ENCODE measurements at places on chromosomes 2 and 18.

- no peak for DNase-seq
Observed at GRCh38 chr2:138787053-138787666, 7.0 kb upstream of the NXPH2 start.

DNA sequence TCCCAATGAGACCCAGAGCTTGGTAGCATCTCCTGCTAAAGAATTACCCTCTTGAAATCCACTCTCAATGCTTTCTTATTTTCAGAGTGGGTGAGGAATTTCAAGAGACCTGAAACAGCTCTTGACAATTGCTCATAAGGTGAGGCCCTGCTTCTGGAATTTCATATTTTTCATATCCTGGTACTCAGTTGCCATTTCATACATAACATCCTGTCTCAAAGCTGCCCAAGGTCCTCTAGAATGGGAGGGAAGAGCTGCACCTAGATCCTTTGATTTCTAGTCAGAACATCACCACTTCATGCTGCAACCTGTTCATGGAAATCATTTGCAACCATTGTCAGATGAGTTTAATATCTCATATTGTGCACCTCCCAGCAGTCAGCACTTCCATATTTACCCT is 404.8 kb upstream of the GALNT5 start:
- DNase-seq: no peak

DNA sequence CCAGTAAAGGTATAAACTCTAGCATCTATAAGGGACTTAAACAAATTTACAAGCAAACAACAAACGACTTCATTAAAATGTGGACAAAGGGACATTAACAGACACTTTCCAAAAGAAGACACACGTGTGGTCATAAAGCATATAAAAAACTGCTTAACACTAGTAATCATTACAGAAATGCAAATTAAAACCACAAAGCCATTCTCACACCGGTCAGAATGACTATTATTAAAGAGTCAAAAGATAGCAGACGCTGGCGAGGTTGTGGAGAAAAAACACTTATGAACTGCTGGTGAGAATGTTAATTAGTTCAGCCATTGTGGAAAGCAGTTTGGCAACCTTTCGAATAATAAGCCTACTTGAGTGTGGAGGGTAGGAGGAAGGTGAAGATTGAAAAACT is 217.1 kb upstream of the DLGAP1 start:
- DNase-seq: no peak

- peak; percentile 65 for DNase-seq
Observed at GRCh38 chr2:240561325-240561971, 1.3 kb downstream of the DUSP28 start.

DNA sequence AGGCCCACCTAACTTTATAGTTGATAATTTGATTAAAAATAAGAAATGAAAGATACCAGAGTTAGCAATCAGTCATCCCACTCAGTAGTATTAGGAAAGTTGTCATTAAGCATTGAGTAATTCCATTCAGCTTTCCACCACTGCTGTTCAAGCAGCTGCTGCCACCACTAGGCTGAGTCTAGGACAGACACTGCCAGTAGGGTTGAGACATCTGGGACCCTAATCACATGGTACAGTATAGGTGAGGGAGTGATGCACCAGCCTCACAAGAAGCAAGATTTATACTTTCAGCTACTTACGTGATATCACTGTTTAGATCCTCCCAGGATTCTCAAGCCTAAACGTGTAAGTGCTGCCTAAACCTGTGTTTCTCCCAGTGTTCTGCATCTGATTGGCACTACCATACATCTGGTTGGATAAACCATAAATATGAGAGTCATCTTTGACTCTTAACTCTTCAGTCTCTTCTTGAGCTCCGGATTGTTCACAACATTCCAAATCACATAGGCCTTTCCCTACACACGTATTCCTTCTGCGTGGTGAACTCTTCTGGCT is 3.2 kb downstream of the UBXN4 start:
- DNase-seq: peak; percentile 51

DNA sequence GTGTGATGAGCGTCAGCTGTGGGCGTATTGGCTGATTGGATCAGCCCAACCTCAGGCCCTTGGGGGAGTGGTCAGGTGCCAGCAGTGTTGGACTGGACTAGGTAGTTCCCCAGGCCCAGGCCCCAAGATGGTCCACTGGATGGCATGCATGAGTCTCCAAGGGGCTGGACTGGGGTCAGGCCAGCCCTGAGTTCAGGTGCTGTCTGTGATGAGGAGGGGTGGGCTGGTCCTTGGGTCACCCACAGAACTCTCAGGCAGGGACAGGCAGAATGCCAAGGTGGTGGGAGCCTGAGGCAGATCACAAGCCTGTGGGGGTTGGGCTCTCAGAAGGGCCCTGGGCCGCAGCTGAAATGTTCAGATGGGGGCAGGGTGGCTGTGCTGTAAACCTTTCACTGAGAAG is 59.5 kb upstream of the THUMPD2 start:
- no peak for DNase-seq

DNA sequence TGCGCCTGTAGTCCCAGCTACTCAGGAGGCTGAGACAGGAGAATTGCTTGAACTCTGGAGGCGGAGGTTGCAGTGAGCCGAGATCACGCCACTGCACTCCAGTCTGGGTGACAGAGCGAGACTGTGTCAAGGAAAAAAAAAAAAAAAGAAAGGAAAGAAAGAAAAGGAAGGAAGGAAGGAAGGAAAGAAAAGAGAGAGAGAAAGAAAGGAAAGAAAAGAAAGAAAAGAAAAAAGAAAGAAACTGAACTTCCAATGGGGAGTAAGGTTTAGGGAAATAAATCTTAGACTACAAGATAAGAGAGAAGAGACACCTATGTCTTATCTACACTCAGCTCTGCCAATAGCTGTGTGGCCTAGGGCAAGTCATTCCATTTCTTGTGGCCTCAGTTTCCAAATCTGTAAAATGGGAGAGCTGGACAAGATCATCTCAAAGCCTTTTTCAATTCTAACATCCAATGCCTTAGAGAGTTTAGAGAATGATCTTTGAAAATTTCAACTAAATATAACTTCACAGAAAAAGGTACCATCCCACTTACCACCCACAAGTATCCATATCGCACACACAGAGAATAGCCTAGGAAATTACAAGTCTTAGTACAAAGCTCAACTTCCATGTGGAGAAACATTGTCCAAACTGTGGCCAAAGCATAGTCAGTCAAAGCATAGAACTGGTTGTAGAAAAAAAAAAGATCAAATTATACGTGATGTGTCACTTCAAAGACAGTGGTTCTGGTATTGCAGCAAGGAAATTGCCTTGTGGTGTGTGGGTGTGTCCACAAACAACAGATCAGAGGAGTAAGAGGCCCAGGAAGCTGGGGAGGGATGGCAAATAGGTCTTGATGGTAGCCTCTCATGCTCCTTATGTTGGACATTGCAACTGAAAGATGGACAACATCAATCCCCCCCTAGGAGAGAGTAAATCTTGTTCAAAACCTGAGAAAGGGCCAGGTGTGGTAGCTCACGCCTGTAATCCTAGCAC is 42.4 kb downstream of the SLC14A2 start:
- no peak for DNase-seq

- no peak for DNase-seq
Observed at GRCh38 chr2:172539767-172540166, 16.1 kb upstream of the PDK1 start.

DNA sequence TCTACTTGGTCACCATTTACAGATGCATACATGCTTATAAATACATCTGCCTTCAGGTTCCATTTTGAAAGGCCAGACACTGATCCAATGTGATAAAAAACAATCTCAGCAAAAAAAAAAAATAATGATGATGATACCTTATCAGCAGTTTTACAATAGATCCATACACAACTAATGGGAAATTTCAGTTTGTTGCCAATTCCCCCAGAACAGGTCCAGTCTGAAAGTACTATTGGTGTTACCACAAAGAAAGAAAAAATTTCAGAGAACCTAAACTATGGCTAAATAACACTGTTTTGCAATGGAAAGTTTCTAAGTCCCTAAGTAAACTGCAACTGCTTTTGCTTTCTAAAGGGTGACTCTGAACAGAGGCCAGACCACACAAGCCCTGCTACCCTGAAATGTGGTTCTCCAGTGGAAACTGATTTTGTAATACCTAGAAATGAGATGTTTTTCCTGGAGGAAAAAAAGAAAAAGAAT is 54.1 kb downstream of the LPIN2 start:
- peak; percentile 75 for DNase-seq

- no peak for DNase-seq
Observed at GRCh38 chr18:23137788-23138216, 2.5 kb downstream of the CABLES1 start.

GRCh38 chr2:233096006-233096405 is 35.9 kb downstream of the INPP5D start:
- no peak for DNase-seq

GRCh38 chr2:218691234-218691633 is 19.3 kb downstream of the STK36 start:
- no peak for DNase-seq

DNA sequence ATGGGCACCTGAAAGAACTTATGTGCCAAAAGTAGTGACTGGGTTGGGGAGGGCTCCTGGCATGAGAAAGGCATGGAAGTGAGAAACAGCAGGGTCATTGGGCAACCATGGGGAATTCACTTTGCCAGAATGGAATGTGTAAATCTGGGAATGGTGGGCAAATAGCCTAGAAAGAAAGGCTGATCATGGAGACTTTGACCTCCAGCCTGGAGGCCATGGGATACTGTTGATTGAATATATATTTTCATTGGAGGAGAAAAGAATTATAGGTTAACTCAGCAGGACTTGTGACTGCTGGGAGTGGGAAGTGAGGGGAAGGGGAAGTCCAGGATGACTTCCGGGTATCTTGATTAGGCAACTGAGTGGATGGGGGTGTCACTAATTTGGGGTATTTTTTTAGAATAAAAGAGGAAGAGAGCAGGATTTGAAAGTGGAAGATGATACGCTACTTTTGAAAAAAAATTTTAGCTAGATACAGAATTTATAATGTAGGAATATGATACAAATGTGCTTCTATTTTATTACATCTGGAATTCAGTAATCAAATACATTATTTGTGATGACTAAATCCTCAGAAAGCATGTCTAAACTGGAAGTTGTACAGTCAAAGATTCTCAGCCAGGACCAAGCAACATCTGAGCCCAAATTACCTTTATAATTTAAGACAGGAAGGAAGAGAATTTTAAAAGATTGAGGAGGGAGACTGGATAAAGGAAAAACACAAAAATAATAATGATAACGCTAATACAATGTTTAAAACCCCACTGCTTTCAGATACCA is 116.2 kb downstream of the GATA6 start:
- DNase-seq: no peak

DNA sequence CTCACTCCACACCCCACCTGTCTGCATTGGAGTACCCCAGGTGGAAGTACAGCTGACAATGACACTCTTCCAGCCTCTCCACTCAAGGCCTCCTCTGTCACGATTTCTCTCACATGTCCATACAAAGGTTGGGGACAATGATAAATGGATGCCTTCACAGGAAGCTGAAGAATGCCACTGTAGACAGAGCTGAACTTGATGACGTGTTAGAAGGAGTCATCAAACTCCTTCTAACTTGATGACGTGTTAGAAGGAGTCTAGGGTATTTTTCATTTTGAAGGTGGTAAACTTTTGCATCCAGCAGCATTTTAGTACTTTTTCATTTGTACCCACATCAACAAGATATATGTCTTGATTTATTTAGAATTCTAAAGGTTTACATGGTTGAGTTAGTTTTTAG is 163.5 kb upstream of the DNMT3A start:
- DNase-seq: no peak

GRCh38 chr2:166539340-166540162 is 45.5 kb upstream of the SCN7A start:
- DNase-seq: peak; percentile 61

GRCh38 chr2:168633200-168633599 is 169.2 kb upstream of the NOSTRIN start:
- DNase-seq: peak; percentile 15

GRCh38 chr2:108228006-108228405 is 11.8 kb upstream of the SULT1C3 start:
- no peak for DNase-seq

GRCh38 chr18:80046961-80047541 is 12.8 kb downstream of the RBFA start:
- no peak for DNase-seq

- no peak for DNase-seq
Observed at GRCh38 chr2:107712857-107713256, 113.8 kb upstream of the RGPD4 start.

- DNase-seq: no peak
Observed at GRCh38 chr2:127429291-127429690, 11.1 kb downstream of the PROC start.

DNA sequence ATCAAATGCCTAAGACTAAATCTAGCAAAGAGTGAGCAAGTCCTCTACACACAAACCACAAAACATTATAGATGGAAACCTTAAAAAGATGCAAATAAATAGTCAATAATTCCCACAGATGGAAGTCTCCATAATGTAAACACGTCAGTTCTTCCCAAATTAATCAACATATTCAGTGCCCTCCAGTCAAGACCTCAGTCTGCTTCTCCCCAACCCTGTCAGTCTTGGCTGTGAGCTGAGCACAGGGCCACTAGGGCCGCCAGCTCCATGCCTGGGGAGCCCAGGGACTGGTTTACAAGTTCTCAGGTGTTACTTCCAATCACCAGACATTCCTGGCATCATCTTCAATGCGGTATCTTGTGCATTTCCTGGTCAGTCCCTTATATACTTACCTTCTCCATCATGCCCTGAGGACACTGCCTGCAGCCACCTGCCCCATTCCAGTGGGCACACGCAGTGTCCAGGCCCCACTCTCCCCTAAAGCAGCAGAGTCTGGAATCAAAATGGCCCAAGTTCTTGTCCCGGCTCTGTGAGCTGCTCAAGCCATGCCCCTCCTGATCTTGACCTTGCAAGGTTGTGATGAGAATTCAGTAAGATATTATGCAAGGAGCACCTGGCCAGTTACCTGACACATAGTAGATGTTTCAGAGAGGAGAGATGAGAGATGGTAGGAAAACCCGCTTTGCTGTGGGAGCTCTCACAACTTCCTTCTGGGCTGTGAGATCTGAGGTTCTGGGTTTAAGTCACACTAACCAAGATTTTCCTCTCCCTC is 207.9 kb upstream of the RAB6C start:
- DNase-seq: no peak

- no peak for DNase-seq
Observed at GRCh38 chr18:63187791-63188460, 131.6 kb downstream of the BCL2 start.

DNA sequence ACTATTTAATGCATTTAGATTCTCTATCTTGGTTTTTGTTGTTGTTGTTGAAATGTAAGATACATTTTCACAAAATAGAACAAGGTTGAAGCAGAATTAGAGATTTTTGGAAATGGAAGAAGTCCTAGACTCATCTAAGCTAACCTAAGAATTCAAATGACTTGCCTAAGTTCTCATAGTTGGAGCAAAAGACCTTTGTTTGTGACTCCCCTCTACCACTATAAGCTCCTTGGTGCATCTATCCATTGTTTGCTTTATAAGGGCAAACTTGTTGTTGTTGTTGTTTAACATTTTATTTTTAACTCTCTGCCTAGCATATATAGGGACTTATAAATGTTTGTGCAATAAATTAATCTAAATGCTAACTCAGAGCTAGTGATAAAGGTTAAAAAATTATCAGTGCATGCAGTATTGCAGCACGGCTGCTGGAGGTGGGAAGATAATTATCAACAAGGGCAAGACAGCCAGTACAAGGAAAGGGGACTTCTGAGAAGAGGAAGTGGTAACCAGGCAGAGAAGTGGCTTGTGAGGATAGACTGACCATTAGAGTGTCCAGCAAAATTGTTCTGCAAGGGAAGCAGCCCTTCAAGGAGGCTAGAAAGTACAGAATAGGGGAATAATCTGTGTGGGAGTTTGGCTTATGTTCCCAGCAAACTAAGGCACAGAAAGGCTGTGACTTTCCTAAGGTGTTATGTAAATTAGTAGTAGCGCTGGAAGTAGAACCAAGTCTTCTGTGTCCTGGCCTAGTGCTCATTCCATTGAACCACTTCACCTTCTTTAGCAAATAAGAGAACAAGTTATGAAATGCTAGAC is 38.1 kb upstream of the ACYP2 start:
- no peak for DNase-seq

All from activated CD4-positive, alpha-beta T cell treated with anti-CD3 and anti-CD28 coated beads, Interleukin-2, amount 50 U/mL, for 16 hours (primary cell).